NCI-H1930 (cell line): ENCODE measurements at places on chromosomes 1 and 21.

- no peak for DNase-seq
Measured at GRCh38 chr1:156482276-156482675, 18.3 kb downstream of the MEF2D start.

DNA sequence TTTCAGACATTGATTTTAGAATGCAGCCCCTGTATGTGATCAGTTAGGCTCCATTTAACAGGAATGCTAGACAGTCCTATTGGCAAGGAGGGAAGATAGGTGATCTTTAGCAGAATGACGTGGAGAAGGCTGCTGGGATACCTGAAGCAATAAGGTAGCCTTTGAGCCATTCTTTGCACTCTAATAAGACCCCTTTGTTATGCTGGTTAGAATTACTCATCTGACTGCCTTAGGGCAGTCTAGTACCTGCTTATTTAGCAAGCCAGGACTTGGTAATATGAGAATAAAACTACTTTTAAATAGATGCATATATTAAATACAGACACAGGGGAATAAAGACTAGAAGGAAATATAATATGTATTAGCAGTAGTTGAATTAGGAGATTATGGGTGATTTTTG is 29.1 kb downstream of the NGF start:
- DNase-seq, result no peak

DNA sequence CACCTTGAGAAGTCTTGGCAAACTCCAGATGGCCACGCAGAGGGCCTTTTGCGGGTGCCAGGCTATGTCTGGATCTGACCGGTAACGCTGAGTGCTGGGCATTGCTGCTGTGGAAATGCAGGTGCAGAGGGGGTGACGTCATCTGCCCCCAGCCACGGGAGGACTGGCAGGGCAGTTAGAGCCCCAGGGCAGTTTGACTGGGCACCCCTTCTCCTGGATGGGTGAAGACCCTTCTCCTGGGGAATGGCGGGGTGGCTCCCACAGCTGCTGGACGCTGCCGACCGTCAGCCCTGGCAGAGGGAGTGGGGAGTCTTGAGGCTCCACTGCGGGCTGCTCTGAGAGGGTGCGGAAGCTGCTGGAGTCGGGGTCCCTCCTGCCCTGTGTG is 12.6 kb upstream of the EDN2 start:
- no peak for DNase-seq

GRCh38 chr1:2314803-2315673 is 76.3 kb downstream of the MORN1 start:
- peak; percentile 32 for DNase-seq

DNA sequence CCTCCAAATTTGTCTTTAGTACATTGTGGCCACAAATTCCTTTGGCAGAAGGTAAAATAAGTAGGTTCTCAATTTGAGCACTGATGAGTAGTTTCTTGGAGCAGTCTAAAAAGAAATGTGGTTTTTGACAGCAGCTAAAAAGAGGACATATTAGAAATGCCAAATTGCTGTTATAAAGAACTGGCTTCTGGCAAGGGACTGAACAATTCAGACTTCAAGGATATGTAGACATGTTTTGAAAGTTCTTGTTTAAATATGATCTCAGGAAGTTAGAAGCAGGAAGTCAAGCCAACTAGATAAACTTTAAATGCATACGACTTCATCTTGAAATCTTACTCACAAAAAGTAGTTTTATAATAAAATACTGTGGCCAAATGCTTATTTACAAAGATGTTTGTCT is 18.8 kb downstream of the C1orf52 start:
- DNase-seq, result no peak
